AG10803 (cell line): ENCODE measurements at places on chromosomes 16 and 17.

GRCh38 chr17:49964303-49964768 lies 4.7 kb upstream of the DLX4 start:
- no peak for DNase-seq

DNA sequence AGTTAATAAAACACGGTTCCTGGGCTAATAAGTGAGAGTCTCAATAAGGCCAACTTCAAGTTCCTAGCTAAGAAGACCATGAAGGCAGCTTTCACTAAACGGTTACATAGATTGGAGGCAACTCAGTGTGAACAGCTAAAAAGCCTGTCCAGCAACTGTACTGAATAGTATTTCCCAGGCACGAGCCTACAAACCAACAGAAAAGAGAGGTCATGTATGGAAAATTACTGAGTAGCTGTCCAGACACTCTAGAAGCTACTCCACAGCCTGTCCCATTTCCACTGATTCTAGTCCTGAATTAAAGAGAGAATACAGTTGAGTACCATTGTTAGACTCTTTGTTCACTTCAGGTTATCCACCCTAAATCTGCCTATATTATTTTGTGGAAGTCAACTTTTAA lies 36.5 kb upstream of the C17orf78 start:
- no peak for DNase-seq

GRCh38 chr16:64830653-64831052 lies 291.2 kb downstream of the CDH11 start:
- DNase-seq = peak; percentile 65

GRCh38 chr16:20903899-20904506 lies 3.4 kb downstream of the LYRM1 start:
- DNase-seq = no peak

- no peak for DNase-seq
Observed at GRCh38 chr16:86934581-86935375, 356.4 kb downstream of the FOXL1 start.

DNA sequence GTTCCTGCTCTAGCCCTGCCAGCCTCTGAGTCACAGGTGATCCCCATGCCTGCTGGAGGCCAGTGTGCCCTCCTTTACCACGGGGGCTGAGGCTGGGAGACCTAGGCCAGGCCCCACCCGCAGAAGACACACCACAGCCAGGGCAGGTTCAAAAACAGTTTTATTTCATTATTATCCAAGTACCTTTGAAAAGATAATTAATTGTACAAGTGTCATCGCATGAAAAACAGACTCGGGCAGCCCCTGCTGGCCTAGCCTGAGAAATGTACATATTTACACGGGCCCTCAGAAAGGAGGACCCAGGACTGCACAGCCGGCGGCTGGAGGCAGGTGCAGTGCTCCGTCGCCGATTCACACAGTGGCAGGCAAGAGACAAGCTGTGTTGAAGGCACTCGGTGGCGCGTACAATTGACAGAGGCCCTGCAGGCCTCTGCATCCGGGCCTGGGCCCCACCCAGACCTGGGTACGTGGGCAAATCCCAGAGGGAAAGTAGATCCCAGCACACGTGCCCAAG lies 4.4 kb downstream of the PDIA2 start:
- DNase-seq = no peak

- no peak for DNase-seq
Observed at GRCh38 chr17:50145532-50146229, 4.8 kb downstream of the PPP1R9B start.

DNA sequence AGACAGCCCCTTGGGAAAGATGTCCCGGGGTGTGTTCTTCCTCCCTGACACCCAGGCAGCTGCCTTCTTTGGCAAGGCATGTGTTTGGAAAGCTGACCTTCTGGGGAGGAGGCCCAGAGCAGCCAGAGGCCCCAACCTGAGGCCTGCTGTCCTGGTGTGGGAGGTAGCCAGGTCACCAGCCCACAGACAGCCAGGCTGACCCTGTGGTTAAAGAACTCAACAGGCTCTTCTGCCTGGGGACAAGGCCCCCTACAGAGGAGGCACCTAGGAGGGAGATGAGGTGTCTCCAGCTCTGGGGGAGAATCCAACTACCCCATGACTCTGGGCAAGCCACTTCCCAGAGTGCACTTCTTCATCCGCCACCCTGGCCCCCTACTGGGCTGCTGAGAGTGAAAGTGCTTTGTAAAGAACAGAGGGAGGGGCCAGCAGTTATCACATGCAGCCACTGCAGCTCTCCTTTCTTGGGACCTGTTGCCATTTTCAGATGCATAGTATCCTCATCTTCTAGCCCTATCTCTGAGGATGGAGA lies 13.1 kb upstream of the SREBF1 start:
- peak; percentile 37 for DNase-seq

- DNase-seq = no peak
Observed at GRCh38 chr17:19725486-19725885, 9.1 kb upstream of the SLC47A2 start.

DNA sequence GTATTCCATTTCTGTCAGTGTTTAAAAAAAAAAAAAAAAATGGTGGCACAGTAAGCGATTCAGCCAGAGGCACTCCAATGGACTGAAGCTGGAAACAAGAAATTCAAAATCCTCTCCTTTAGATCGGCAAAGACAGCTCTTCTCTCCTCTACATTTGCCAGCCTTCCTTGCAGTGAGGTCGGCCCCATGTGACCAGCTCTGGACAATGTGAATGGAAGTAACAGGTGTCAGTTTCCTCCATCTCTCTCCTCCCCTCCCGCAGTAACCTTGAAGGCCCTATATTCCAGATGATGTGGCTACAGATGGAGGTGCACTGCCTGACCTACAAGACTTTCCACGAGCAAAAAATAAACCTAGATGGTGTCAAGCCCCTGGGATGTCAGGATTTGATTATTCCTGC lies 15.0 kb downstream of the CUEDC1 start:
- DNase-seq = no peak

DNA sequence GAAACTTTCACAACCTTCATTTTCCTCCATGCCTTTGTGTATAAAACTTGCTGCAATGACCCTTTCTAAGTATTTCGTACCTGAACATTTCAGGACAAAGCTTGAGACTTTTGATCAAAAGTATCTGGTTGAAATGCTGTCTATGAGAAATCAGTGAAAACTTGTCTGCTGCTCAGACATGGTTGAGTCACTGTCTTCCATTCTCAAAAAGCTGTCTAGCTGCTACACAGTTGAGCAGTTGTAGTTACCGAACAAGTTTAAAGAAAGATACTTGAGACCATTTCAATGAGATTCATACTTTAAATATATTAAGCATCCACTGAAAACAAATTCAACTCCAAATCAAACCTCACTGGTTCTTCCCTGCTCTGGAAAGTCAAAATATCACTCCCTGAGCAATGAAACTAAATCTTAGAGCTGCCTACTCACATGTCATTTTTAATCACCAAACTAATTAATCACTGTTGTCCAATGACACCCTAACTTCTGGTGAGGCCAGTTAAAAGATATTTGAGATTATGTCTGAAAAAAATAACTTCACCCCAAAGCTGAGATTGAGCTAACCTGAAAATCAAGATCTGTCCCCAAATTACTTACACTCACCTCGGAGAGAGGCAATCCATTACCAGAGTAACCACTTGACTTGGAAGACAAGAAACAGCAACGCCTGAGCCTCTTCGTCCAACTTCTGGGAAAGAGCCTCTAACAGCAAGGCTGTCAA lies 488 bp downstream of the TMEM100 start:
- DNase-seq = no peak
